ENCODE measurements at places on chromosomes 1 and 21.

DNA sequence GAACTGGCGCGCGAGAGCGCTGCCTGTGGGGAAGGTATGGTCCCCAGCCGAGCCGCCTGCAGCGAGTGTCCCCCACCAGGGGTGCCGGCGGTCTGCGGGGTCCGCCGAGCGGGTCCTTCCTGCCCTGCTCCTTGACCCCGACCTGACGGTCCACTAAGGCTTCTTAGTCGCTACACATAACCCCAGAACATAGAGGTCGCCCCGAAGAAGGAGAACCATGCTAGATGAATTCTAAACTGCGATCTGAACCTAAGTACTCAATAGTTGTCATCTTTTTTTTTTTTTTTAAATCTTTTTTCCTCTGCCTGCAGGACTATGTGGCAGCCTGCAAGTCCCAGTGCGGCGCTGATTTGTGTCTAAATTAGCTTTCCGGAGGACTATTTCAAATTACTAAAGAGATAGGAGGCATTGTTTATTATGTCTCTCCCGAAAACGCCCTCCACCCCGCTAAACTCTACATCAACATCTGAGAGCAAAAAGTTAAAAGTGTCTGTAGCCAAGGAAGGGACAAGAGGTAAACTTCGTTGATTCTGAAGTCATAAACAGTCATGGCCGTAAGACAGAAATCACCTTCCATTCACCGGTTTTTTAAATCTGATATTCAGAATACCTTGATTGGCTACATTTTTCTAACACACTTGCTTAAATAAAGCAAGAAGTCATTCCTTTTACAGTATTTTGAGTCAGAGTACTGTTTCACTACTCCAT is 476 bp downstream of the AXDND1 start:
- DNase-seq = peak; percentile 26

DNA sequence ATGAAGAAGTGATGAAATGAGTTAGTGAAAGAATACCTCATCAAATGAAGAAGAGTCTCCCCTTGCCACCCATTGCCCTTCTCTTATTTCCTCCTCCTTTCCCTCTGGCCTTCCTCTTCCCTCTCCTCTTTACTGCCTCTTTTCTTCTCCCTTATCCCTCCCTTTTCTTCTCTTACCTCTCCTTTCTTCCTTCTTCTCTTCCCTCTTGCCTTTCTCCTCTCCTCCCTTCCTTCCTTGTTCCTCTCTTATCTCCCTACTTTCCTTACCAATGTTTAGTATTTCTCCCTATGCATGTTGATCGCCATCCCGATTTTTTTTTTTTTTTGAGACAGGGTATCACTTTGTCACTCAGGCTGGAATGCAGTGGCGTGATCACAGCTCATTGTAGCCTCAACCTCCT is 8.8 kb downstream of the MROH7 start:
- no peak for DNase-seq

DNA sequence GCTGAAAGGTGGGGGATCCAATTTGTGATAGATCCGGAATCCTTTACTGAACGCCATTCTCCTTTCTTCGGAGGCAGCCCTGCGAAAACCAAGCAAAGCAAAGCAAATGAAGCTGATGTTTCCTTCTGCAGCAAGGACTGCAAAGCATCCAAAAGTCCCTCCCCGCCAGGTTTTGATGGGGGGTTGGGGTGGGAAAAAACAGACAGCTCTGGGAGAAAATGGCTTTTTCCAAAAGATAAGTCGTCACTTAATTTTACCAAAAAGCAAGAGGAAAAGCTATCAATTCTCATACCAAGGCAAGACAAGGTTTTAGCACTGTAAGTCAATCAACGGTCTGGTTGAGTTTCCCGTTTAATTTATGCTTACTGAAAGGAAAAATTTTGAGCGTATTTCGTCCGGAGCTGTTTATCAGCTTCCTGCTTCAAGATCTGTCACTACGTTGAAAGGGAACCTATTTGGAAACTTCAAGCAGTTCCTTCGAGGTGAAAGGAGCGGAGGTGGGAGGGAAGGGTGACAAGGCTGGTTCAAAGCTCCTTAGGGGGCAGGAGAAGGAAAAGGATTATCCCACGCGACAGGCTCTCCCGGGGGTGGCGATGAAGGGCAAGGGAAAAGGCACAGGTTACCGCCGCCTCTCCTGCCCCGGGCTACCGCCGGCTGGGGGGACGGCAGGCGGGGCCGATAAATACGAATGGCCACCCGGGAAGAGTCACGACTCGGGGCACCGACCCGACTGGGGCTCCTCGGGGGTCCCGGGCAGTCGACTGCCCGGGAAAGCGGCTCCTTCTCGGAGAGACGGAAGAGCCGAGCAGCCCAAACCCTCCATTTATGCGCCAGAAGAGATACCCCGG is 750 bp downstream of the SYNJ1 start:
- peak; percentile 15 for DNase-seq

DNA sequence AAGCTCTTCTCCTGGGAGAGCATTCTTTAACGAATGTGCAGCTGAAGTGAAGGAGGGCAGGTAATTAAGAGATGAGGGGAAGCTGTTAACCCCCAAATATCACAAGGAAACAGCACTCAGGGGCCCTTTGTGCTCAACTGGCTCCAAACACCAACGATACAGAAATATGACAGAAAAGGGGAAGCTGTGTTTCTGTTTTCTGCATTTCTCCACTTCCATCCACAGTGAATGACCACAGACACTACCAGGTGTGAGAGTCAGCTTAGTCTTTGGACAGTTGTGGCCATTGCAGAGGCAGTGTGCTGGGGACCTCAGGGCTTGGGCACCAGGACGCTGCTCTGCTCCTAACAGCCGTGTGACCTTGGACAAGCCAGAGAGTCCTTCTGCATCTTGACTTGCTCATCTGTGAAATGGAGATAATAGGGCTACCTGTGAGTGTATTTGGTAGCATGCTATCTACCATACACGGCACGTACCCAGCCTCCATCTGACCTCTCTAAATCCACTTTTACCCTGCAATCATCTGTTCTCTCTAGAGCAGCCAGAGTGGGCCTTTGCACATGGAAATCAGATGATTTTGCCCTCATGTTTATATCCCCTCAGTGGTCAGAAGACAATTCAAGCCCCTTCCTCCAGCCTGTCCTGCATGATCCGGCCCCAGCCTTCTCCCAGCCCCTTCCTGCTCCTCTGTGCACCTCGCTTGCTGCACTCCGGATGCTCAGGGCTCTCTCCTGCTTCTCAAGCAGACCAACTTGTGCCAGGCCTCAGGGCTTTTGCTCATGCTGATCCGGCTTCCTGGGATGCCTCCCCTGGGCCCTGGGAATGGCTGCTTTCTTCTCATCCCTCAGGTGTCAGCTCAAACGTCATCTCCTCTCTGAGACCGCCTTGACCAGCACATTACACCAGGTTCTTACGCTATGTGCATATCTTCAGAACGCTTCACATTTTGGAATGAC is 4.7 kb upstream of the TINAGL1 start:
- no peak for DNase-seq

DNA sequence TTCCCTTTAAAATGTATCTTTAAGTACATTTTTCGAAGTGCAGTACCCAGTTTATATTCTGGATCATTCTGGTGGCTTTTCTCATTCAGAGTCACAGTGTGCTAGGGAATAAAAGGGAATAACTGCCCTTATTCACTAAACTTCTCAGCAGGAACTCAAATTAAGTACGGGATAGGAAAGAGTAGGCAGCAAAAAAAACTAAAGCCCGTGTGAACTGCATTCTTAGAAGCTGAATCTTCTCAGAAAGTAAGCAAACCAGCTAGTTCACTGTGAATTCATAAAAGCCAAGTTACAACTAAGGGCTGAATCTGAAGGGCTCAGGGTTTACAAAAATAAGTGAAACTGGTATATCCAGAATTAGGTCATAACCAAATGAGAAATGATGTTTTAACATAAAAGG is 22.0 kb downstream of the PRPF38A start:
- DNase-seq = peak; percentile 3
